NCI-H1417 treated with DMSO at 0.1 percent for 48 hours (cell line): ENCODE measurements at places on chromosomes 5 and 9.

GRCh38 chr5:97998941-97999340 lies 774.5 kb upstream of the RGMB start:
- DNase-seq: no peak

DNA sequence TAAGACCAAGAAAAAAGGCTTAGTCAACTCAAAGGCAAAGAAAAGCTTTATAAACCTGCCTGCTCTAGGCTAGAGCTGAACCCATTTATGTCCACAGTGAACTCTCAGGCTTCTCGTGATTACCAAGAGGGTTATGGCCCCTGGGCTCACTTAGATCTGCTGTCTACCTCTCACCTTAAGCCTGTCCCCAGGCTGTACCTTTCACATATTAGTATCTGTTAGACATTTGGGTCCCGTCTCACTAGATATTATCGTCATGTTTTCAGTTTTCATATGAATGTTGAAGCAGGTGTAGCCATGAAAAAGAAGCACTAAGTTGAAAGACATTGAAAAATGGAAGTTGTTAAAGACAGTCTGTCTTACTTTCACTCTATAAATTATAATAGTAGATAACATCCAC lies 75.2 kb upstream of the COX7C start:
- DNase-seq: no peak

DNA sequence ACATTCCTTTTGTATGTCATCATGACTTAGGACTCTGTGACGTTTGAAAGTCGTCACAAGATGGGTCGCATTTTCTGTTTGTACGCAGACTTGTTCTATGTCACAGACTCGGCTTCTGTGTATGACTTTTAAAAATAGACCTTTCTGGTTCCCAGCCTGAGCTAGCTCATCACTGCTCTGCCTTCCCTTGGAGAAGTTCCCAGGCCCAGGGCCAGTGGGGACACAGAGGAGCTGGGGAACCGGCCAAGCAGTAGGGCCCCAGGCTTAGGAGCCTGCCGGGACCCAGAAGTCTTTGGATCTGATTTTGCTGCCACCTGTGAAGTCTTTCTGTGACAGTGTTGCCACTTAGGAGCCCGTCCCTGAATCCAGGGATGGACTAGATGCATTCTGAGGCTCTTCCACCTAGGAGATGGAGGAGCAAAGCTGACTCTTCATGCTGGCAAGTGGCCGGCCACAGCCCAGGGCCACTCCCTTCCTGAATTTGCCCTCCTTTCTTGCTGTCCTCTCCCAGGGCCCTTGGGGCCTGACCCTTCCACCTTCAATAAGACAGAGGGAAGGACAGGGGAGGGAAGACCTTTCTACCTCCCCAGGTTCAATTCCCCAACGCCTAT lies 18.1 kb upstream of the UBE2QL1 start:
- DNase-seq: no peak

- peak; percentile 80 for DNase-seq
Measured at GRCh38 chr9:68750255-68750654, 45.2 kb downstream of the PIP5K1B start.

- peak; percentile 17 for DNase-seq
Measured at GRCh38 chr5:86880785-86881492, 263.2 kb downstream of the COX7C start.

- DNase-seq: no peak
Measured at GRCh38 chr9:34783951-34784487, 74.1 kb upstream of the CCL21 start.

DNA sequence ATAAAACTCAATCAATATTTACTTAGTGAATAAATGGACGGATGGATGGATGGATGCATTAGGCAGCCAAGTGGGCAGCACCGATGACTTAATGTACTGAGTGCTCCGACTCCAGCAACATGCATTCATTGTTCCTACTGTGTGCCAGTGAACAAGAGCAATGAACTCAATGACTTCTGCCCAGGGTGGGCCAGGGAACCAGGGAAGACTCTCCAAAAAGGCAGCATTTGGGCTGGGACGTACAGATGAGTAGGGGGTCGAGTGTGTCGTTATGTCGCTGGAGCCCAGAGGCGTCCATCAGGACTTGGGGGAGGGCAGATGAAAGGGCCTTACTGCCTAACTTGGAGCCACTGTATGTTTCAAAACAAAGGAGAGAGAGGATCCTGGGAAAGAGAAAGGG lies 126.4 kb downstream of the KCNIP1 start:
- no peak for DNase-seq

GRCh38 chr5:176902102-176902814 lies 3.1 kb upstream of the HK3 start:
- no peak for DNase-seq

GRCh38 chr5:12876541-12877298 lies 972.5 kb upstream of the CTNND2 start:
- DNase-seq: no peak

GRCh38 chr9:81182431-81182830 lies 506.9 kb downstream of the TLE1 start:
- no peak for DNase-seq

DNA sequence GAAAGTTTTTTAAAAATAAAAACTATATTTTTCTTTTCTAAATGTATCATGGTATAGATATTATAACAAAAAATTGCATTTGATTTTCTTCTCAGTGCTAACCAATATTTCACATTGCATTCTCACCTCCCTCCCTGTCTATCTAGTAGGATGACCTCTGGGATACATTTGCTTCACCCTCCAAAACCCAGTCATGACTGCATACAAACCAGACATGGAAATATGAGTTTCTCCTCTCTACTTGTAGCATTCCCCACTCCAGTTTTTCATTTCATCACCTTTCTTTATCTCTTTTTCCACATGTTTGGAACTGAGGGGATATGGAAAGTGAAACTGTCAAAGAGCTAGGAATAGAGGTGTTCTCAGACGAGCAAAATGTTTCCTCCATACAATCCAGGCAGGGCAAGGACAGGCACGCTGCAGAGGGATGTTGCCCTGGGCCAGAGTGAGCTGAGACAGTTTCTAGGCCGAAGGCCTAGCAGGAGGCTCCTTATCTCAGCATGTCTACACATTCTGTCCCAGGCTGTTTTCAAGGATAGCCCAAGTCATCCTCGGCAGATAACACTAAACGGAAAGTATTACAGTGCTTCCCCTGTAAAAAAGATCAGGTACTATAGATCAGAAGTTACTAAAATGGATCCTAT lies 46.7 kb downstream of the MEF2C start:
- no peak for DNase-seq

DNA sequence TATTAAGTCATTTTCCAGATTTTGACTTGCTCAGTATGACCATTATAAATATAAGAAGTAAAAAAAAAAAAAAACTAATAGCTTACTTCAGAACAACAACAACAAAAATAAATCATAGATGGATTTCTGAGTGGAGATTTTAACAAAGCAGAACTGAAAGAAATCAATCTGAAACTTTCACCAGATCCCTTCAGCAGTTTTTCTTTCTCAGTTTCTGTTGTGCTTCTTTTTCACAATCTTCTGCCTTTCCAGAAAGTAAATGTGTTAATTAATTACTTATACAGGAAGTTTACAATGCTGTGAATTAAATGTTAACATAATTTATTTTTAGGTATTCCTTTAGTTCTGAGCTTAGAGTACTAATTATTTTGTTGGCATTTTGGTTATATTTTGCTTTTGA lies 73.5 kb downstream of the CHSY3 start:
- no peak for DNase-seq

DNA sequence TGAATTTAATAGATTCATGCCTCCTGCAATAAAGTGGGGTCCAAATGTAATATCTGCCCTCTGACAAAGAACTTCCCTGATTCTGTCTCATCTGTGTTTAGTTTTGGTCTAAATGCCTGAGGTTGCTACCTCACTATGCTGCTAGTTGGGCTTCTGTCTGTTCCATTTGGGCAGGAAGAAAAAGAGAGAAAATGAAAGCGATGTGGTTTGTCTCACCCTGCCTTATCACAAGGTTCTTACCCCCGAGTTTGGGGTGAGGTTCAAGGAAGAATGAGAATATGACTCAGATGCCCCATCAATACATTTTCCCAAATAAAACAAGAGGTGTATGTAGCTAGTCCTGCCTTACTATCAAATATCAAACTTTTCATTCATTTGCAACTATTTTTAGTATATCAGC lies 132.1 kb upstream of the MTAP start:
- no peak for DNase-seq

DNA sequence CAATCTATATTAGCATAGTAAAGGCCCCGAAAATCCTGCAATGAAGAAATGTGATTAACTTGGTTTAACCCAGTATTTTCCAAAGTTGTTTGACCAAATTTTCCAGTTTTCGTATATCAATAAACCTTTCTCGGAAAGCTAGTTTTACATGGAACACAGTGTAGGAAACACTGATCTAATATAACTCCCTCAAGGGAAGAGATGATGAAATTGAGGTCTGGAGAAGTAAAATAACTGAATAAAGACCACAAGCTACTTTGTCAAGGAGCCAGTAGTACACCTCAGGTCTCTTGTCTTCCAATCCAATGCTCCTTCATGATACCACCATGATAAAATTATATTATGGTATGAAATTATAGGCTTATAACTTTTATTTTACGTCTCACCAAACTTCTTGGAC lies 118.1 kb upstream of the TARS1 start:
- no peak for DNase-seq

DNA sequence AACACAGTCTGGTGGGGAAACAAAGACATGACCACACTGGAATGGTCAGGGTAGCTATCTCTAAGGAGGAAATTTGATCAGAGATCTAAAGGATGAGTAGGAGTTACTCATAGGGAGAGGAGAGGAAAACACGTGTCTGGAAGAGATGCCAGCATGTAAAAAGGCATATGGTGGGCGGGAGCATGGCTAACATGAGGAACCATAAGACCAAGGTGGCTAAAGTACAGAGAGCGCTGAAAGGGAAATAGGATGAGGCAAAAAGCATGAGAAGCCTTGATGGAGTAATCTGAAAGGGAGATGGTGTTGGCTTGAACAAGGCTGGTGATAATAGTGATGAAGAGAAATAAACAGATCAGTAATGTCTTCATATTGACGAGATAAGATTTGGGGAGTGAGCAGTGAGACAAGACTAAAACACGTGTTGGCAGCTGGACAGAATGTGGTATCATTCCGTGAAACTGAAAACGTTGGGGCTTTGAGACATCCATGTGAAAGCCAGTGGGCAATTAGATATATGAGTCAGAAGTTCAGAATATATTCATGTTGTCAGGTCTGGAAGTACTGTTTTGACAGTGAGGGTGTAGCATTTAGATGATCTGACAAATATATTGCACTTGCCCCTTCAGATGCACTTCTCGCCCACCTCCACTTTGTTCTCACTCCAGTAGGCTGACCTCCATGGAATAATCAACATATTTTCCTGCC lies 209.1 kb upstream of the KCNN2 start:
- no peak for DNase-seq

DNA sequence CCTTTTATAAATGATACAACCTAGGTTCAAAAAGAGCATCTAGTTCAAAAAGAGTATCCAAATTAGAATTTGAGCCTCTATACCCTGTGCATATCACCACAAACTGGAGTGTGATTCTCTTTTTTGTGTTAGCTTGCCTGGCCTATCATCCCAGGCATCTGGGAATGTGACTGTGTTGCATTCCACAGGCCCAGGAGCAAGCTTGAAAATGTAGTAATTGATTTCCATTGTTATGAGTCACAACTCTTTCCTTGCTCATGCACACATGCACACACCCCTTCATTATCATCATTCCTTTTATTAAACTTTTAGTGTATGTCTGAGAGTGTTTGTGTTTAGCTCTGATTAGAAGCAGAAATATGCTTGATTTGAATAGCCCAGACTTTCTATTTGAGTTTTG lies 75.2 kb downstream of the FCHO2 start:
- DNase-seq: no peak

DNA sequence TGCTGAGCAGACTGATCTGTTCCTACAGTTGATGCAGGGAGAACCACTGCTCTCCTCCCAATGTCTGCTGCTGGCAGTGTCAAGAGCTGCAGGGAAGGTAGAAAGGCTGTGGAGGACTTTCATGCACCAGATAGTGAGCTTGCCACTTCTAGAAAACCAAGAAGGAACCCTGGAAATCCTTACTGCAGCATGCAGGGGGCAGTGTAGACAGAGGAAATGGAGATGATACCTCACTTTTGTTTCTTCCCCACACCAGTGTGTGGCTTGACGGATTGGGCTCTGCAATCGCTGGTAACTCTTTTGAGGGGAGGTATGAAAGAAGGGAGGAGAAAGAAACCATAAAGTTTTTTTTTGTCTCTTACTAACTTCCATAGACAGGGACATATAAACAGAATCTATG lies 480.7 kb downstream of the DMAC1 start:
- DNase-seq: no peak

DNA sequence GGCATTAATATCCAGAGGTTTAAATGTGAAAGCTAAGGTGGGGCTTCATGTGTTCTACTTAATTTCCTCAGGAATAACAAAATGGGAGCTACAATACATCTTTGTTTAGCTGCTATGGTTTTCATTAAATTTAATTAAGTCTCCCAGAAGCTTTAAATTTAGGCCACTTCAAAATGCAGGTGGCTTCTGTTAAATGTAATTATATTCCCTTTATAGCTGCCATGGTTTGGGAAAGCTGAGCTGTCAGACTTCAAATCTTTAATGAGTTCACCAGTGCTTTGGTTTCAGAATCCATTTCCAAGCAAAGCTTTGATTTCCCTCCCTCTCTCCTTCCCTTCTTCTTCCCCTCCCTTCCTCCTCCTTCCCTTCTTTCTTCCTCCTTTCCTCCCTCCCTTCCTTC lies 58.4 kb upstream of the FAM170A start:
- DNase-seq: no peak

GRCh38 chr5:142878638-142879037 lies 108.5 kb downstream of the ARHGAP26 start:
- DNase-seq: no peak

- DNase-seq: no peak
Measured at GRCh38 chr5:154312576-154312975, 122.0 kb downstream of the GALNT10 start.

- no peak for DNase-seq
Measured at GRCh38 chr5:159102311-159102934, 2.7 kb upstream of the EBF1 start.

DNA sequence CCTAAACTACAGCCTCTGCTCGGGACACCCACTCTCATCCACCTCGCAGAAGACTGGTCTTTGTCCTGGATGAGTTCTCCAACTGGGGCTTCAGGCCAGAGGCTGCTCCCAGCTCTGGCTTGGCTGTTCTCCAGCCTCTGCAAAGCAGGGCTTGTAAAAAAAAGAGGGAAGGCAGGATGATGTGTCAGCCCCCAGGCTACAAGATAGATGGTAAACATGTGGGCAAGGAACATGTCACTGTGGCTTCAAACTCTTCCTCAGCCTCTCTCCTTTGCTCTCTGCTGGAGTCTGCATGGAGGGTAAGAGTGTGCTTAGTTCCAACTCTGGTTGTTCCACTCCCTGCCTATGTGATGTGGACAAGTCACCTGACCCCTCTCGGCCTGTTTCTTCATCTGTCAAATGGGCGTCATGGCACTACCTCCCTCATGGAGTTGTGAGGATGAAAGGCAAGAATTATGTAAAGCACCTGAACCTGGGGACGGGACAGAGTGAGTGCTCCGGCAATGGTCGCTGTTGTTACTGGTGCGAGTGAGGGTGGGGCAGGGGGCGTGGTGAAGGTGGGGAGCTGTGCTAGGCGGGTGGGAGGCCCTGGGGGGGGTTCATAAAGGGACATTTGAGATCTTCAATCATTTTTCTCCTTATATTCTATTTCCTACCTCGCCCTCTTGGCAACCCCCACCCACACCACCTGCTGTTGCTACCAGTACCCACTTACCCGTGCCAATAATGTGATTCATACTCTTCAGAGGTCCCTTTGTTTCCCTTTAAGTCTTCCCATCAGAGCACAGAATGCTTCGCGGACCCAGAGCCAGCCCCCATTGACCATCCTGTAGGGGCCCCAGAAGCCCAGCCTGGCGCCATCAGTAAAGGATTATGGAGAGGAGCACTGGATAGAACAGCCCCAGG lies 6.8 kb upstream of the ZNF79 start:
- no peak for DNase-seq

GRCh38 chr5:115634343-115635132 lies 8.7 kb upstream of the TMED7 start:
- DNase-seq: peak; percentile 31
